NCI-H146 (cell line): ENCODE measurements at places on chromosomes 2 and 18.

- no peak for DNase-seq
Observed at GRCh38 chr2:172985139-172985892, 90.3 kb upstream of the MAP3K20 start.

DNA sequence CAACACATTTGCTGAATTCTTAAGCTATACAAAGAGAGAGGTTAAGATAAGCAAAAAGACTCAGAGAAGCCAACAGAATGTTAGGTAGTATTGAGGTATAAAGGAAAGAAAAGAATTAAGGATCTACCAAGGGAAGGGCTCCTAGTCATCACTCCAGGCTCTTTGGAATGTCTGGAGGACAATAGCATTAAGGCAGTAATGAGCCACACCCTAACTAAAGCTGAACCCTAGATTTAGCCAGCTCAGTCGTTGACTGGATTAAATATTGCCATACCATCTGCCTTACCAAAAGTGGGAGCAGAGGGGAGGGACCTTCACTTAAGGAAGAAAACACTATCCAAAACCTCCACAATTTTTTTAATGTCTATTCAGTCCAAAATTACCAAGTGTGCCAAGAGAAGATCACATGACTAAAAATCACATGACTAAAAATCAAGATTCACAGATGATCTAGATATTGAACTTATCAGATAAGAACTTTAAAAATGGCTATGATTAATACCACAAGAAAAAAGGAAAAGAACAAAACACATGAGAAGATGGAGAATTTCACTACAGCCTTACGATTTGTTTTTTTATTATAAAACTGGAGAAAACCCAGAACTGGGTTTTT lies 59.7 kb downstream of the EXOC6B start:
- no peak for DNase-seq

DNA sequence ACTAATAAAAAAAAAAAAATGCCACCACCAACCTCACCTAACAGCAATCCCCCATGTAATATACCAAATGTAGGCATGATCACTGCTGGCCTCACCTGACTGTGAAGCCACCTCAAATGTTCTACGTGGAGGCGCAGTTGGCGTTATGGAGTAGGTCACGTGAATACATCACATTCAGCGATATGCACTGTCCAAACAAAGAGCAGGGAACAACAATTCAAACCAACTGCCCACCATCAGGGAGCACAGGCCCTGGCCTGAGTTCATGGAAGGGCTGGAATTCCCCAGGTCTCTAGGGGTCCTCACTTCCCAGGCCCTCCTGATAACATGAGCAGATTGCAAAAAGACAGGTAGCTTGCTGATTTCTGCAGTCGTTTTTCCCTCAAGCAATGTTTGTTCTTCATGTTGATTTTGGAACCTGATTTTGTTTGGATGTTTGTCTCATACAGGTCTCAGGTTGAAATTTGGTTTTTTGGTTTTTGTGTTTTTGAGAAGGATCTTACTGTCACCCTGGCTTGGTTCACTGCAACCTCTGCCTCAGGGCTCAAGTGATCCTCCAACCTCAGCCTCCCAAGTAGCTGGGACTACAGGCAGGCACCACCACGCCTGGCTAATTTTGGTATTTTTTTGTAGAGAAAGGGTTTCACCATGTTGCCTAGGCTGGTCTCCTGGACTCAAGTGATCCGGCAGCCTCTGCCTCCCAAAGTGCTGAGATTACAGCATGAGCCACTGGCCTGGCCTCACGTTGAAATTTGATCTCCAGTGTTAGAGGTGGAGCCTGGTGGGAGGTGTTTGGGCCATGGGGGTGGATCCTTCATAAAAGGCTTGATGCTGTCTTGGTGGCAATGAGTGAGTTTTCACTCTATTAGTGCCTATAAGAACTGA lies 15.5 kb downstream of the TBC1D8 start:
- DNase-seq, result no peak

GRCh38 chr2:43438342-43438741 lies 157.5 kb downstream of the THADA start:
- DNase-seq, result no peak

GRCh38 chr2:223945755-223946154 lies 620 bp upstream of the WDFY1 start:
- DNase-seq, result no peak

- no peak for DNase-seq
Observed at GRCh38 chr2:85905187-85905666, 16.4 kb upstream of the ST3GAL5 start.

- no peak for DNase-seq
Observed at GRCh38 chr2:203751685-203752271, 45.3 kb downstream of the CD28 start.

DNA sequence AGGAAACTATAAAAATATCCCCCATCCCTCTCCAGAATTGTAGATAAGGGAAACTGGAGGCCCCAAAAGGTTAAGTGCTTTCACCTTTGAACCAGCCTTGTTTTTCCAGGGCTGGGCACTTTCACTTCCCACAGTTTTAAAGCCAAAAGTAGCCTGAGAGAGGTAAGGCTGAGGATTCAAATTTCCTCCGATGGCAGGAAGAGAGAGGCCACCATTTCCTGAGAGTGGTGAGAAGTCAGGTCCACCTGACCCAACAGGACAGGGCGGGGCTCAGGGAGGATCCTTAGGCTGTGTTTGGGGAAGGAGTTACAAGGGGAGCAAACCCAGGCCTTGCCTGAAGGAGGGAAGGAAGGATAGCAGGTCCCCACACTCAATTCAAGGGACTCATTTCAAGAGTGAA lies 4.7 kb upstream of the TEX261 start:
- no peak for DNase-seq

GRCh38 chr18:6979954-6980353 lies 137.6 kb downstream of the LAMA1 start:
- DNase-seq, result no peak

DNA sequence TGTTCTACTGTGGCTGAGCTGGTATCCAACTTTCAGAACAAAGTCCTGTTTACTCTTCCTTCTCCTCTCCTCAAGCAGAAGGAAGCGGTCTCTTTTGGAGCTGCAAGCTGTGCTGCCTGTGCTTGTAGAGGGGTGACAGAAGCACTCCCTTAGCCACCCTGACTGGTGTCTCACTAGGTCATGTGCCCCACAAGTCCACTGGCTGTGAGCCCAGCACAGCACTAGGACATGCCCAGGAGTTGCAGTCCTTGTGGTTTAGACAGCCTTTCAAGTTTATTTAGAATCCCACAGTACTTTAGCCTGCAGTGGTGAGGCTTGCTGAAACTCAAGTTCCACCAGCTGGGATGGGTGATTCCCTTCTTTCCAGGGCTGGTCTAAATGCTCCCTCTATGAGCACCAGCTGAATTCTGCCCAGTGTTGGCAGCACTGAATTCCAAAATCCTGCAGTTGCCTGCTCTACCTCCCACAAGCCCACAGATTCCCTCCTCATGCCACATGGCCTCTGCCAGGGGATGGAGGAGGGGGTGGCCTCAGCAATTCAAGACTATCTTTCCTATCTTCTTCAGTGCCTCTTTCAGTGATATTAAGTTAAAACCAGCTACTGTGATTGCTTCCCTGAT lies 61.2 kb downstream of the CCDC85A start:
- no peak for DNase-seq

- DNase-seq, result peak; percentile 46
Observed at GRCh38 chr2:123993728-123994323, 31.3 kb upstream of the CNTNAP5 start.

- peak; percentile 29 for DNase-seq
Observed at GRCh38 chr2:86764661-86765309, 25.9 kb downstream of the CD8A start.
